ENCODE measurements at places on chromosomes 3 and 15. TPM values are rescaled to one million over a fixed set of nuclear protein-coding genes. Genes with fewer than 3 reads are reported as not detected.

GRCh38 chr3:49530231-49530630, 24.0 kb upstream of the BSN start:
- DNase-seq = no peak

GRCh38 chr3:52019352-52020080, 23.8 kb upstream of the RPL29 start:
- DNase-seq = no peak

DNA sequence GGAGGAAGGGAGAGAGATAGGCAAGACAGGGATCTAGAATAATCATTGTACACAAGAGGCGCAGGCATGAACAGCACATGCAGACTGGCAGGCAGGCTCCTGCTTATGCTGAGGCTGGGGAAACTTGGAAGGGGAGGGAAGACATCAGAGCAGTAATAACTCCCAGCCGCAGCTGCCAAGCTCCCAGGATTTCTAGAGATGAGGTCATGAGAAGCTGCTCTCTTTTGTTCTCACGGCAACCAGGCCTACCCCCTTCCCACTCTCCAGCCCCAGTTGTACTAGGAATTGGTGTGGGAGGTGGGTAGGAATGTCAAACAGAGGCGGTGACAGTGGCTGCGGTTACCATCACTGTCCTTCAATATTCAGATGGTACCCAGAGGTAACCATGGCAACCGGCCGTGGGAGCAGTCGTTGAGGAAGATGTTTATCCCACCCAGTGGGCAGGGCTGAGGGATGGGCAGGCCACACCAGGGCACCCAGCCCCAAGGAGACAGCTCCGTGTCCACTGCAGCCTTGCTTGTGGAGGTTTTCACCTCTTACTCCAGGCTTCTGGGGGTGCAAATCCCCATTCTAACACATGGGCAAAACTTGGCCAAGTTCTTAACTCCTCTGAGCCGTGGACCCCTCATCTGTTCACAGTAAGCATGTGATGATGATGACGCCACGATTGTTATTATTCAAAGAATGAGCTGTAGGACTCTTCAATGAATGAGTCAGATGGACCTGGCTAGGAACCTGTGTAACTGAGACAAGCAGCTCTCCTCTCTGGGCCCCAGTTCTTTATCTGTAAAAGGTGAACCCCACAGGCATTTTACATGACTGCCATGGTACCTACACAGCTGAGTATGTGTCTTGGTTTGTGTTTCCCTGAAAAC, 360.8 kb upstream of the PROK2 start:
- no peak for DNase-seq

DNA sequence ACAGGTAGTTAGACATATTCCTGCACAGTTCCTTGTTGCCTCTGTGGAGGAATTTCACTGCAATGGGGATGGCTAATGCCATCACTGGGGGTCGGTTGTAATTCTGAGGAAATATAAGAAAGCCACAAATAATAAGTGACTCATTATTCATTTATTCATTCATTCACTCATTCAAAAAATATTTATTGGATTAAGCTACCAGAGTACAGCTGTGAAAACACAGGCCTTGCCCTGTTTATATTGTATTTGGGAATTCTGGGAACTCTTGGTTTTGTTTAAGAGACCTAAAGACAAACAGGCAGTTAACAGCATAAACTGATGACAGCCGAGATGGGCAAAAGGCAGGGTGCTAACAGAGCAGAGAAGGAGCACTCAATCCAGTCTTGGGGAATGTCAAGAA, 23.6 kb downstream of the PTX3 start:
- DNase-seq = no peak

GRCh38 chr3:151165226-151165625, 37.8 kb downstream of the GPR171 start:
- DNase-seq = no peak

DNA sequence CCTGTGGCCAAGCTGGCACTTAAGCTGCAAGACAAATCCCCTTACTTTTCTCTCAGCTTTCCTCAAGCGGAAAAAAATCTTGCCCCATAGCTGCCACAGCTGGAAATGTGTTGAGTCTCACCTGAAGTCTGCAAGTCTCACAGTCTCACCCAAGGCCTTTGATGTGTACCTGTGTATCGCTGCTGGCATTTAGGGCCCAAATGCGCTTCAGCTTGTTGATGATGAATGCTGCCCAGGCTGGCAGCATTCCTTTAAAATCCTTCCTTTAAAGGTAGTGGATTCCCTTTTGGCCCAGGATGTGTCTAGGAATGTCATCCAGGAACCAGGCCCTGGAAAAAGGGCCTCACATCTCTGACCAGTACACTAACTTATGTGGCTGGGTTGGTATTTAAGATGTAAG, 7.0 kb downstream of the OR5K4 start:
- DNase-seq = no peak

- DNase-seq = no peak
Observed at GRCh38 chr3:105944721-105945120, 75.9 kb upstream of the CBLB start.

- DNase-seq = no peak
Observed at GRCh38 chr3:138418601-138419206, 15.7 kb upstream of the ESYT3 start.

- no peak for DNase-seq
Observed at GRCh38 chr15:61122647-61123375, 106.3 kb downstream of the RORA start.

- no peak for DNase-seq
Observed at GRCh38 chr15:45948181-45948621, 313.4 kb downstream of the SQOR start.

- DNase-seq = no peak
Observed at GRCh38 chr3:52507359-52507758, 12.2 kb downstream of the STAB1 start.

- no peak for DNase-seq
Observed at GRCh38 chr3:63992516-63993209, 30.6 kb downstream of the PSMD6 start.

DNA sequence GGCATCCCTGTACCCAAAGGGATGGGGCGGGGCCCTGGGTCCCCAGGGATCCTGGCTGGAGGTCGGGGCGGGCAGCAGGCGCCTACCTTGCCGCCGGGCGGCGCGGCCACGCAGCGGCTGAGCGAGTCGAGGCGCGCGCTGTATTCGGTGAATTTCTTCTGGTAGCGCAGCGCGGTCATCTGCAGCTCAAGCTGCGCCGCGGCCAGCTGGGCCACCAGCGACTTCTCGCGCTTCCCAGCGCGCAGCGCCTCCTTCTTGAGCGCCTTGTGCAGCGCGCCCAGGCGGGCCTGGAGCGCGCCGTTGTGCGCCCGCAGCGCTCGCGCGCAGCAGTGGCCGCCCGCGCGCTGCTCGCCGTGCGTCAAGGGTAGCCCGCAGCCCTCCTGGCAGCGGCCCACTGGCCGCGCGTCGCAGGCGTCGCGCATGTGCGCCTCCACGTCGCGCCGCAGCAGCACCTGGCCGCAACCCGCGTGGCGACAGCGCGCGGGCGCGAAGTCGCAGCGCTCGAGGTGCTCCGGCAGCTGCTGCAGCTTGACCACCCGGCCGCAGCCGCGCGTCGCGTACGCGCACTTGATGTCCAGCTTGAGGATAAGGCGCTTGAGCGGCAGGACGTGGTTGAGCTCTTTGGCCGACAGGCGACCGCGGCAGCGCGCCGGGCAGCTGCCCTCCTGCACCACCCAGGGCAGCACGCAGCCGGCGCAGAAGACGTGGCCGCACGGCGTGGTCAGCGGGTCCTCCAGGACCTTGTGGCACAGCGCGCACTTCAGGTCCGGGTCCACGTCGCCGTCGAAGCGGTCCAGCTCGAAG, 522 bp downstream of the PDZRN3 start:
- no peak for DNase-seq

- no peak for DNase-seq
Observed at GRCh38 chr3:37680401-37680800, 181.3 kb upstream of the CTDSPL start.

GRCh38 chr3:182735672-182736071, 57.6 kb upstream of the ATP11B start:
- no peak for DNase-seq

GRCh38 chr15:90998737-90999136, 4.4 kb upstream of the PRC1 start:
- no peak for DNase-seq

DNA sequence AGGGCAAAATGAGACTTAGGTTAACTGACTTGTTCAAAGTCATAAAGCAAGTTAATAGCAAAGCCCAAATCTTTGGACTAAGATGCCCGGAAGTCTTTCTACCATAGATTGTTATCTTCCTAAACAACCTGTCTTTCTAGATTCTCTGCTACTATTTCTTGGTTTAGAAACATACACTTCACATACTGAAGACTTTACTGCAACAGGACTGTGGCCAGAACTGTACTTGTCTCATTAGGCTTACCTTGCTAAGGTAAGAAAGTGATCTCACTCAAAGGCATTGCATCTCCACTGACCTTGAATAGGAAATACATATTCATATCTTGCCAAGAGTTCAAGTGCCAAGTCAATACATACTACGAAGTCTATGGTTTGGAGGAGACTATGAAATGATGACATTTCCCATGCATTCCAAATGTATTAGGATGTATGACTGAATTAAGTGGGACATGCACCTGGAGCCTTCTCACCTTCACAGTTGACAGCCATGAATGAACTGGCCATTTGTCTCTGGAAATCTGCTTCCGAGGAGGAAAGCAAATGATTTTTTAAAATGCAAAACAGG, 5.0 kb downstream of the ZDHHC3 start:
- DNase-seq = no peak

GRCh38 chr15:60195611-60196010, 191.5 kb downstream of the FOXB1 start:
- DNase-seq = no peak

DNA sequence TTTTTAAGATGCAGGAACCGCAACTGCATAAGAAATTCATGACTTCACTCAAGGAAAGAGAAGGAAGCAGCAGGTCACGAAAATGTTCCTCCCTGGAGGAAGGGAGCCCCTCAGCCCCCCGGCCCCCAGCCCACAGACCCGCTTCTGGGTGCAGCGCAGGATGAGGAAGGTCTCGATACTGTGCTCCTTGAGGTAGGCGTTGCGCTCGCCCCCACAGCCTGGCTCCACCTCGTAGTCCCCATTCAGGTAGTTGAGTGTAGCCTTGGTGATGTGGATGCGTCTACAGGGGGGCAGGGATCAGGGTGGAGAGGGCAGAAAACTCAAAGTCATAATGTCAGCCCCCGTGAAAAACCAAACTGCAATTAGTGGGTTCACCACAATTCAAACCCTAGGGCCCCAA, 121.4 kb downstream of the ADCY5 start:
- DNase-seq = no peak

GRCh38 chr15:32857732-32858131, 139.9 kb downstream of the GREM1 start:
- DNase-seq = no peak

GRCh38 chr3:45366290-45366689, 22.1 kb upstream of the LARS2 start:
- no peak for DNase-seq

- DNase-seq = no peak
Observed at GRCh38 chr3:61719278-61719977, 158.1 kb downstream of the PTPRG start.

- peak; percentile 76 for DNase-seq
Observed at GRCh38 chr3:125437631-125438435, 62.7 kb upstream of the ZNF148 start.

GRCh38 chr3:127226946-127227842, 34.3 kb downstream of the PRR23E start:
- DNase-seq = peak; percentile 64

GRCh38 chr3:30708472-30708871, 102.1 kb downstream of the TGFBR2 start:
- no peak for DNase-seq

GRCh38 chr15:47614360-47615011, 102.8 kb upstream of the SEMA6D start:
- no peak for DNase-seq

The HIGD2B gene
- total RNA-seq = not detected

The CDCP1 gene
- total RNA-seq = 3.7 TPM

The NUDT16 gene
- total RNA-seq = 4.0 TPM

The PSMD2 gene
- 207 TPM for total RNA-seq

The SEMA3F gene
- 0.46 TPM for total RNA-seq

The CD80 gene
- total RNA-seq = 0.74 TPM

The PLIN1 gene
- 0.39 TPM for total RNA-seq

The GPR149 gene
- total RNA-seq = not detected

The GNAT1 gene
- total RNA-seq = 0.14 TPM

The KIAA1143 gene
- total RNA-seq = 40.2 TPM

The C3orf49 gene
- total RNA-seq = not detected

The SERPINI2 gene
- not detected for total RNA-seq

The SLC6A20 gene
- total RNA-seq = not detected

The ZNF660 gene
- 0.89 TPM for total RNA-seq

The CSPG5 gene
- 0.97 TPM for total RNA-seq

The ADGRG7 gene
- total RNA-seq = not detected

The OXTR gene
- 0.70 TPM for total RNA-seq

The TRPM1 gene
- total RNA-seq = not detected

Measured in activated CD4-positive, alpha-beta T cell treated with anti-CD3 and anti-CD28 coated beads for 36 hours (primary cell).